Mucosa of descending colon (tissue), 3 donors: ENCODE measurements at places on chromosomes 12 and 14.

GRCh38 chr12:70842136-70842535 lies 78.4 kb downstream of the PTPRR start:
- DNase-seq = no peak

DNA sequence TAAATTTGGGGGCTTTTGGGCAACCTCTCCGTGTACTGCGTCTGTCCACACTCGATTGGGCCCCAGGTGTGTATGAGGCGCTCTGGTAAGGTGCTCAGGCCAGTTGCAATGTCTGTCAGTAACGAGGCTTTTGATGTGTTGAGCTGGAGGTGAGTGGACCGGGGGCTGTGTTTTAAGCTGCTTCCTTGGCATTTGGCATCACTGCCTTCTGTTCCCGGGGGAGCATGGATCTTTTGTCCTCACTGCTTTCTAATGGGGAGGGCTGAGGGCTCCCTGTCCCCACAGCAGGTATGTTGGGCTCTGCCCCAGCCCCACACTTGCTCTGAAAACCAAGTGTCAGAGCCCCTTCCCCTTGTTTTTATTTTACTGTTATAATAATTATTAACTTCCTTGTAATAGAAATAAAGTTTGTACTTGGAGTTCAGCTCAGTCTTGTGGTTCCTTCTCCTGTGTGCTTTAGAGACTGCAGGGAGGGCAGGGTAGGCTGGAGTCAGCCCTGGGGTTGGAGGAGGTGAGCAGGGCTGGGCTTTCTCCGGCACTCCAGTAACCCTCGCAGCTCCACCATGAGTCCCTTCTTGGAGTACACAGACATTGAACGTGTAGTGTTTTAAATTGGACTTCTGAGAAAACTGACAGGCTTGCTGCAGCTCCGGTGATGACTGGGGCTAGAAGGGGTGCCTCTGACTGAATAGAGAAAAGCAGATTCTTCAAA lies 28.0 kb downstream of the TRAFD1 start:
- no peak for DNase-seq

DNA sequence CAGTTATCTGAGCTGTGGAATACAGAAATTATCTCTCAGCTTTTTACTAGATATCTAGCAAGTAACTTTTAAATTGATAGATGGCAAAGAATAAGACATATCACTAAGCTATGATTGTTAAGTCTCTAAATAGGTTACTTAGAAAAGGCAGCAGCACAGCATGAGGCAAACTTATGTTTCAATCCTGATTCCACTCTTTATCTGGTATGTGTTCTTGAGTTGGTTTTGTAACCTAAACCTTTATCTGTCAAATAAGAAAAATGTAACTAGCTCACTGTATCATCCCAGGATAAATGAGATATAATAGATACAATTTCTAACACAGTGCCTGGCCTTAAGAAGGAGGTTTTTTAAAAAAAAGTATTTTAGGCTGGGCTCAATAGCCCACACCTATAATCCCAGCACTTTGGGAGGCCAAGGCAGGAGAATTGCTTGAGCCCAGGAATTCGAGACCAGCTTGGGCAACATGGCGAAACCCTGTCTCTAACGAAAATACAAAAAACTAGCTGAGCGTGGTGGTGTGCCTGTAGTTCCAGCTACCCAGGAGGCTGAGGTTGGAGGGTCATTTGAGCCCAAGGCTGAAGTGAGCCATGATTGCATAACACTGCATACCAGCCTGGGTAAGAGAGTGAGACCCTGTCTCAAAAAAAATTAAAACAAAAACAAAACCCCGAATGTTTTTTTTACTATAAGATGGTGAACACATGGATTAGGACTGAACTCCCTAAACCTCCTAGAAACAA lies 56.8 kb downstream of the HEATR5A start:
- DNase-seq = no peak

GRCh38 chr12:113179023-113179422 lies 6.3 kb downstream of the DDX54 start:
- no peak for DNase-seq

GRCh38 chr12:51798501-51798900 lies 50.0 kb downstream of the FIGNL2 start:
- DNase-seq = no peak

- peak; percentile 69 for DNase-seq
These were observed 79.9 kb downstream of the ARF6 start for GRCh38 chr14:49972823-49973222.

GRCh38 chr14:68379510-68380328 lies 413.1 kb downstream of the ZFP36L1 start:
- DNase-seq = peak; percentile 82
